Activated CD8-positive, alpha-beta memory T cell treated with anti-CD3 and anti-CD28 coated beads for 1 hour (primary cell): ENCODE measurements at places on chromosomes 16 and 17.
A peak's percentile ranks its signal among the peaks of the same experiment; 100 is the strongest.

GRCh38 chr17:2227025-2227699 lies 76.4 kb downstream of the SMG6 start:
- DNase-seq, result no peak

DNA sequence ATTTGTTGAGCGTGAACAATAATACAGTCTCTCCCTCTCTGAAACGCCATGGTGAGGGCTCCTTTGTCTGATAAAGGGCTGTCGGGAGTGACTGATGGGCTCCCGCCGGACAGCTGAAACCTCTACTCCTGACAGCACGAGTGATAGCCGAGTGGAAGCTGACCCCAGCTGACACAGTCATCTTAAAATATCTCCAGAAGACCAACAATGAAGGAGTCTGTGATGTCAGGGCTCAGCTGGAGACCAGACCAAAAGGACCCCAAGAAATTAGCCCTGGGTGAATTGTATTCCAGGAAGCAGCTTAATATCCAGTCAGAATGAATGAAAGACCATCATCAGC lies 22.4 kb downstream of the CCDC182 start:
- DNase-seq, result no peak

GRCh38 chr17:80456465-80457235 lies 19.8 kb downstream of the NPTX1 start:
- DNase-seq, result no peak

GRCh38 chr16:23539984-23540816 lies 16.9 kb downstream of the EARS2 start:
- DNase-seq, result no peak

DNA sequence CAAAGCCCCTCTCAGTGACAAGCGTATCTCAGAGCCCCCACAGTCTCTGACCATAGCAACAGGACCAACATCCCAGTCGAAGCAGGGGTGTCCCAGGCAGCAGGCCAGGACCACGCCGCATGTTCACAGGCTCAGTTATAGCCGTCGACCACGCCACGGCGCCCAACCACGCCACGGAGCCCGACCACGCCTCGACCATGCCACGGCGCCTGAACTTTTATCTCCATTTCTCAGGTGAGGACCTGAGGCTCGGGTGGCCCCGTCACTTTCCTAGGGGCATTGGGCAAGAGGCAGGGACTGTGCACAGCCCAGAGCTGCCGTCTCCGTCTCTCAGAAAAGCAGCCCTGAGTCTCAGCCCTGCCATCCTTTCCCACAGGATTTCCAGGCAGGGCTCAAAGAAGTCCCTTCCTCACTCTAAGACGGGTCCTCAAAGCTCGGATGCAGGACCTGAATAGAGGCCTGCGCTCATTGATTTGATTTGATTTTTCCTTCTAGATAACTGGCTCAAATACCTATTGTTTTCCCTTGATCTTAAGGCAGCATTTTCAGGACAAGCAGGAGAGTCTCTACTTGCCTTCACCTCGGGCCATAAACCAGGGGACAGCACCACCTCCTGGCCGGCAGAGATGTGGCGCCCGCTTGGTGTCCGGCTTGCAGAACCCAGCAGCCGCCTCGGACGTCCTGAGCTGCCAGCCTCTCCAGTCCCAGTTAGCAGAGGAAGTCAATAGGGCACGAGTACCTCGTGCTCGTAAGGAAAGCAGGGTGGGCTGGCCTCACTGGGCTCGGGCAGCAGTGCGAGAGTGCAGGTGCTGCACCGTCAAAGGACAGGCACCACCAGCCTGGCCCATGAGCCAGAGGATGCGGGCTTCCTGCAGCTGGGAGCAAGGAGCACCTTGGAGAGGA lies 38.8 kb downstream of the C16orf95 start:
- DNase-seq, result no peak

DNA sequence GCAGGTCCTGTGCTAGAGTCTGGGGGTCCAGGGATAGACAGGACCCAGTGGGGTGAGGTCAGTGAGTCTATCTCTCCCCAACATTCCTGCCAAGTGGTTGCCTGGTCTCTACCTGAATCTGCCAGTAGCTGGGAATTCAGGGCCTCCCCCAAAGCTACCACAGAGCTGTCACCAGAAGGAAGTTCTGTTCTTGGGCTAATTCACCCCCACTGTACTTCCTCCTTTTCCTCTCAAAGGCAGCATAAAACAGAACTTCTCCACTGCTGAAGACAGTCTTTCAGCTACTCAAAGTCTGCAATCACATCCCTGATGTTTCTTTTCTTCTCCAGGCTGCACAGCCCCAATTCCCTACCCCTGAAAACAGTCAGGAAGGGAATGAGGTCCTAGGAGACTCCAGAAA lies 8.7 kb downstream of the CAMTA2 start:
- DNase-seq, result no peak

DNA sequence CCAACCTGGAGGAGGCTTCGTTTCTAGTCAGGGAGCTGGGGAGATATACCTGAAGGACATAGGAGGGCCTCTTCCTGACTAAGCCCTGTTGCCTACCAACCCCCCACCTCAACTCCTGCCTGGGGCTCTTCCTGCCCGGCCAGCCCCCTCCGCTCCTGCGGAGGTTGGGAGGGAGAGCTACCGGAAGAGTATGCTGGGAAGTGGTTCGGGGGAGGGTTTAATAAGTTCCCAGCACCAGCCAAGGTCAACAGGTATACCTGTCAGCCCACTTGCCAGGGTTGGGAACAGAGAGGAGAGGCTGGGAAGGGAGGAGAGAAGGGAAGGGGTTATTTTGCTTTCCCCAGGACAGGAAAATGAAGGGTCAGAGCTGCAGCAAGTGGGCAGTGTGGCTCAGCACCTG lies 4.7 kb downstream of the PPP1R1B start:
- DNase-seq, result no peak

- DNase-seq, result no peak
These were observed 15.5 kb downstream of the BANP start for GRCh38 chr16:87966685-87967185.

GRCh38 chr17:32648450-32648849 lies 161.7 kb downstream of the CDK5R1 start:
- no peak for DNase-seq

DNA sequence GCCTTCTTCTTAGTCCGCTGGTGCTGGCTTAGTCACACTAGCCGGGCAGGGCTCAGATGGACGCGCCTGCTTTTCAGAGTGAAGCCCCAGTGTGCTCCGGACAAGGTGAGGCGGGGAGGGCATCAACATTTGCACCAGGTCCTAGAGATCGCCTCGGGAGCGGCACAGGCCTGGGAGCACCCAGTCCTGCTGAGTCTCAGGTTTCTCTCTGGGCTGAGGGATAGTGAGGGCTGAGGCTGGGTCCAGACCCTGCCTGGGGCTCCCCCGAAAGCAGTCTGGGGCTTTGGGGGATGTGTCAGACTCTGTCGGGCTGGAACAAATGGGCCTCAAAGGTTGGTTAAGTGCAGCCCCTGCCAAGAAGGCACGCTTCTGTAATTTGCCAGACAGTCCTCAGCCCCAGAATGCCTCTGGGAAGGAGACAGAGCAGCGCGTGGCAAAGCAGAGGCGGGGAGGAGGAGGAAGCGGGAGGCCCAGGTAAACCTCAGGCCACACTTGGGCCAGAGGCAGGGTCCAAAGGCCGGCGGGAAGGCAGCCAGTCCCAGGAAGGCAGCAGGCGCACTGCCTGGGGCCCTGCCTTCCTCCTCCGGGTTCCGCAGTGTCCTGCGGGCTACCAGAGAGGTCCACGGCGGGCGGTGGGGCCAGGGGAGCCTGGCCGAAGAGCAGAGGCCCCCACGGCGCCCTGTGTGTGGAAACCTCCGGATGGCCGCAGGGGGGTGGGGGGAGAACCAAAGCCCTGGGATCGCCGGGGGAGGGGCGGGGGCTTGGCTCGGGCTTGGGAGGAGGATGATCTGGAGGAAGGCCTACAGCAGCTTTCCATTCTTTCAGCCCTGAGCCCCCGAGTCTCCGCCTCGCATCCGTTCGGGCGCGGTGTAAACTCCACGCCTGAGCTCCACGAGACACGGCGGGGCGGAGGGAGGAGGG lies 39.5 kb upstream of the ATP2A3 start:
- DNase-seq, result no peak

- no peak for DNase-seq
These were observed 7.8 kb downstream of the CSF3 start for GRCh38 chr17:40022961-40023541.

DNA sequence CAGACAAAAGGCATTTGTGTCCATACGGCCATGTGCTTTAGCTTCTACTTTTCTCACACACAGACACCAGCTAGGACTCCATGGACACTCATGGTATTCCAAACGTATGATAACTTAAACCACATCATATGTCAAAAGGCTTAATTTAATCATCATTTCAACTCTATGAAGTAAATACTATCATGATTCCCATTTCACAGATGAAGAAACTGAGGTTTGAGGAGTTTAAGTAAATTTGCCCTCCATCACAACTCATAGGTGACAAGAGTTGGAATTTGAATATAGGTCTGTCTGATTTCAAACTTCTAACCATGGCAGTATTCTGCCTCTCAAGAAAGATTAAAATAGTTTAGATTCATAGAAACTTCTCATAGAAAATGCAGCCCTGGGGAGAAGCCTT lies 43.8 kb downstream of the CMC2 start:
- DNase-seq, result no peak

DNA sequence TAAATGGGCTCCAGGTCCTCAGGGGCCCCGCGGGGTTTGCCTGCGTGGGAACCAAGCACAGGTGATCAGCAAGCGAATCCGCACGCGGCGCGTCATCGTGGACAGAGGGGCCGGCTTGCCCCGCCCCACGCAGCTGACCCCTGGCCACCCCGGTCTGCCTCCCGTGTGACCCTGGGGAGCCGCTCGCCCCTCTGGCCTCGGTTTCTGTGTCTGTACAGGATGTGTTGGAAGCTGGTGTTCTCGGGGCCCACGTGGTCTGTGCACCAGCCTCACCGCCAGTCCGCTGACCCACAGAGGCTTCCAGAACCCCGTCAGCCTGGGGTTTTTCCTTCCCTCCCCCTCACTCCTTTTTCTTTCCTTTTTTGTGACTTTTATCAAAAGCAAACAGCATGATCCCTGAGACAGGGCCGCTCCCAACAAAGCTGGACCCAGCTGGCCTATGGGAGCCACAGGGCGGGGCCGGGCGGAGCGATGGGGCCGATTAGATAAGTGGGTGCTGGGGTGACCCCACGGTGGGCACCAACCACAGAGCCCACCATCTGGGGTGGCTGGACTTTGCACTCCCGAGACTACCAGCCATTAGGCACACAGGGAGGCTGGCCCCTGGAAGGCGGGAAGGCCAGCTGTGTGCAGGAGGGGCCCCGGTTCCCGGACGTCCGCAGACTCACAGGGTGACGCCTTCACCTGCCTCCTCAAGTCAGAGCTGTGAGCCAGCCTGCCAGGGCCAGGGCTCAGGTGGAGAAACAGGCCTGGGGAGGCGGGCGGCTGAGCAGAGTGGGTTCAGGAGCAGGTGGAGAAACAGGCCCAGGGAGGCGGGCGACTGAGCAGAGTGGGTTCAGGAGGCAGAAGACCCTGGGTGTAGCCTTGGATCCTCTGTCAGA lies 56.0 kb downstream of the ZFPM1 start:
- no peak for DNase-seq

DNA sequence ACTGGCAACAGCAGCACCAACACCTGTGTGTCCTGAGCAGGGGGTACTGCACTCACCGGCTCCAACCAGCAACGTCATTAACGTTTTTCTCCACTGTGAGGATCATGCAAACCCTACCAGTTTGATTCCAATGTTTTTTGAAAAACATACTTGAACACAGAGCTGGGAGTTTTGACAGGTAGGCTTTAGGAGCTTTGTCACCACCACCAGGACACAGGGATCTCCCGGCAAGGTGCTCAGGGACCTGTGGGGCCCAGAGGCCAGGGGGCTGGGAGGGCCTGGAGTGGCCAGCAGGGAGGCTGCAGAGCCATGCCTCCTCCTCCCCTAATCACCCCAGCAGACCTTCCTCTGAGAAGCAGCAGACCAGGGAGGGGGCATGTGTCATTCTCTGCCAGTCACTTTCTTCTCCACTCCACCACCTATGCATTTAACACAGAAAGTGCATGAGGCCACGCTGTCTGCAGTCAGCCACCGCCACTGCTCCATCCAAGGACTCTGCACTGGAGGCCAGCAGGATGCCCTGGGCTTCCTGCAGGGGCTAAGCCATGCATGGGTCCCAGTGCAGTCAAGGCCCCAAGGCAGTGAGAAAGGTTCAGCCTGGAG lies 768.2 kb downstream of the KCNJ18 start:
- DNase-seq, result no peak

- DNase-seq, result no peak
These were observed 5.0 kb downstream of the CHMP6 start for GRCh38 chr17:80996422-80997305.

- peak; percentile 17 for DNase-seq
These were observed 189.2 kb upstream of the AXIN2 start for GRCh38 chr17:65750631-65751115.

GRCh38 chr17:29761040-29761761 lies 138.5 kb upstream of the CORO6 start:
- peak; percentile 82 for DNase-seq

GRCh38 chr17:792277-792676 lies 10.1 kb downstream of the MRM3 start:
- no peak for DNase-seq

GRCh38 chr17:33751702-33752065 lies 458.6 kb upstream of the ASIC2 start:
- no peak for DNase-seq

- DNase-seq, result no peak
These were observed 3.4 kb upstream of the LLGL2 start for GRCh38 chr17:75521951-75522727.

DNA sequence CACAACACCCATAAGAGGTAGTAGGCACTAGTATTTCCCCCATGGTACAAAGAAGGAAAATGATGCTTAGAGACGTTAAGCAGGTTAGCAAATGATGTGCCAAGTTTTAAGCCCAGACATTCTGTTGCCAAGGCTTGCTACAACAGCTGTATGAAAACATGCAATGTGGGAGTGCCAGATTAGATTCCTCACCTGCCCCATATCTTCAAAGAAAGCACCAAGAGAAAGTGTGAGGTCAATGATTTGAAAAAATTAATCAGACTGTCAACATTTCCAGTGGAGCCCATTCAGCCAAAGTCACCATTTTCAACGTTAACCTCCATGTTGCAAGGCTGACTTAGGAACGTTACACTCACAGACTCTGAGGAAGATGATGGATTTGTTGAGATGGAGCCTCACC lies 61.5 kb downstream of the PCTP start:
- DNase-seq, result no peak

- DNase-seq, result no peak
These were observed 27.8 kb upstream of the PHOSPHO1 start for GRCh38 chr17:49258394-49258793.

GRCh38 chr16:31488468-31489297 lies 5.8 kb downstream of the SLC5A2 start:
- no peak for DNase-seq

DNA sequence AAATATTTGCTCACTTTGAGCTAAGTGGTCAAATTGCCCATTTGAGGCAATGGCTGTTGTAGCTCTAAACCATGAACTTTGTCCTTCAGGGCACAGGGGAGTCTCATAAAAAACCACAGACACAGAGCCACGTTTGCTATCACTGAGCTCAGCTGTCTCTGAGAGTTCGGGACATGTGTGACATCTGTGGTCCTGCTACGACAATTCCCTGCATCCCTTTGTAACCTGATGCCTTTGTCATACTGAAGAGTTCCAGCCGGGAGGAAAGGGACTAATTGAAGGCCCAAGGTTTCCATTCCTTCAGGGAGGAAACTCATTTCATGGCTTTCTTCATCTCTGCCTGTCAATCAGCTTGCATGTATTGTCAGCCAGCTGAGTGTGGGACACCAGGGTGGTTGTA lies 599.4 kb upstream of the CDH5 start:
- DNase-seq, result no peak

GRCh38 chr16:60605176-60605575 lies 1431.1 kb downstream of the CDH8 start:
- no peak for DNase-seq
